ENCODE measurements at places on chromosomes 11 and 22. TPM values are rescaled to one million over a fixed set of nuclear protein-coding genes. Genes with fewer than 3 reads are reported as not detected.

The OR10D3 gene
- not detected for polyA plus RNA-seq

The RAPSN gene
- 2.2 TPM for polyA plus RNA-seq

The TRIM48 gene
- polyA plus RNA-seq, result not detected

The RTN4R gene
- polyA plus RNA-seq, result 1.8 TPM

The YPEL4 gene
- 0.28 TPM for polyA plus RNA-seq

The XKR3 gene
- polyA plus RNA-seq, result not detected

The PHLDB1 gene
- polyA plus RNA-seq, result 104 TPM

The SAA2 gene
- polyA plus RNA-seq, result 1.9 TPM

The LARGE2 gene
- 0.17 TPM for polyA plus RNA-seq

The MFNG gene
- 7.1 TPM for polyA plus RNA-seq

DNA sequence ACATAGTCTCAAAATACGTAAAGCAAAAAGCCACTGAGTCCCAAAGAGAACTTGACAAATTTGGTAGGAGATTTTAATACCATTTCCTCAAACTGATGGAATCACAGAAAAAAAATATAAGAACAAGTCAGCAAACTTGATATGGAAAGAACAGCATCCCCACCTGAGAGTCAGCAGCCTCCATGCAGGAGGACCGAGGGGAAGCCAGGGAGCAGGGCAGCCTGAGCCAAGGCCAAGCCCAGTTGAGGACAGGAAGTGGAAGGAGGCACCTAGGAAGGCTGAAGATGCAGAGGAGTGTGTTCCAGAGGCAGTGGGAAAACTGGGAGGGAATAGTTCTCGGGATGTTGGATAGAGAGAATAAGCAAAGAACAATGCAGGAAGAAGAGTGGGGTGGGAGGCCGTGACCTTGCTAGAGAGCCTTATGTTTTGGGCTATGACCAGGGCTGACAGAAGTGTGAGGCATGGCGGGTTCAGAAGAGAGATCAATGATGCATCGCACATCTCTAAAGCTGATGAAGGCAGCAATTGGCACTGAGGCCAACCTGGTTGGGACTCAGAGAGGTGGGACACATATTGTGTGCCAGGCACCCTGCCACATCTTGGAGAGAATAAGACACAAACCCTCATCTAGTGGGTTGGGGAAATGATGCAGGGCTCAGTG is 15.4 kb downstream of the APOA4 start:
- no peak for DNase-seq

DNA sequence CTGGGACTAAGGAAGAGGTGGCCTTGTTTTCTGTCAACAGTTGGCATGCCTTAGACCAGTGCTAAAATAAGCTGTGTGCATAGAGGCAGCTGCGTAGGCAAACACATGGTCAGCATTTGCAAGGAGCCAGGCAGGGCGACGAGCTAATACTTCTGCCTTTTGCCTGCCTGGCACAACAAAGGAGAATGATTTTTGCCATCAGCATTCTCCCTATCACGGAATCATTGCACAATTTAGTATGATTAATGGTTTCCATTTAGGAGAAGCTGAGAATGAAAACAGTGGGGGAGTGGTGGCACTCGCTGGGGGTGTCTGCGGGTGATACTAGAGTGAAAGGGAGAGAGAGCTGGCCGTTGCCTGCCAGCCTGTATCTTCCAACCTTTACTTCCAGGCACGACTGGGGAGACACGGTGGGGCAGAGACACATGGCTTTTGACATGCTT is 336.0 kb downstream of the CADM1 start:
- DNase-seq, result no peak

DNA sequence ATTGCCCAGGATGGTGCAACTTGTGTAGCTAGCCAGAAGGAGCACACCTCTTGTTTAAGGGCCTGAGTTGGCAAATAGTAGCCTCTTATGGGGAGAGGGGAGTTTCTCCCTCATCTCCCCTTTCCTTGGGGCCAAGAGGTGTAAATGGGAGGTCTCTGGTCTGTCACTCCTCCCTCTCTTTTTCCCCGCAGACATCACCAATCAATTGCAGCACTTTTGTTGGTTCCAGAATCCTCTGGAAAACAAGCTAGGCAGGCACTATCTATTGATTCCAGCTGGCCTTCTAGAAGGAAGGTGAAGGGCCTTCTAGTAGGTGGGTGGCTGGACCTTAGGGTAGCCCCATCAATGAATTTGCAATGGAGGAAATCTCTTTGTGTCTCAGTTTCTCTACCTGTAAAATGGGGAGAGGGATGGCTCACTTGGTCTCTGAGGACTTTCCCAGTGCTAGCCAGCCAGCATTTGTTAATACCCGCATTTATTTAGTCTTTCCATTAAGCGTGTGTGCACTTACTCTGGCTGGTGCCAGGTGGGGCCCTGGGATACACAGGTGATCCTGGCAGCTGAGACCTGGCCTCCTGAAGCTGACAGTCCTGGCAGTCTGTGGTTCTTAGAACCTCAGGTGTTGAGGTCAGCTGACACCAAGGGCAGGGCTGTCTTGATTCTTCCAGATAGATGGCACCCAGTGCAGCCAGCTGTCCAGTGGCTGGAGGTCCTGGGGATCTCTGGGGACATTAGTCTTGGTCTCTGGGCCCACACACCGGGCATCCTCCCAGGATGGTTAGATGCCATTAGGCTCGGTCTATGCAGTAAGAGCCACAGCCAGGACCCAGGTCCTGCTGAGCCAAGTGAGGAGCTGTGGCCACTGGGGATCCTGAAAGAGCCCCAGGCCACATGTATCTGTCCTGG is 51.7 kb downstream of the TSPAN18 start:
- no peak for DNase-seq

DNA sequence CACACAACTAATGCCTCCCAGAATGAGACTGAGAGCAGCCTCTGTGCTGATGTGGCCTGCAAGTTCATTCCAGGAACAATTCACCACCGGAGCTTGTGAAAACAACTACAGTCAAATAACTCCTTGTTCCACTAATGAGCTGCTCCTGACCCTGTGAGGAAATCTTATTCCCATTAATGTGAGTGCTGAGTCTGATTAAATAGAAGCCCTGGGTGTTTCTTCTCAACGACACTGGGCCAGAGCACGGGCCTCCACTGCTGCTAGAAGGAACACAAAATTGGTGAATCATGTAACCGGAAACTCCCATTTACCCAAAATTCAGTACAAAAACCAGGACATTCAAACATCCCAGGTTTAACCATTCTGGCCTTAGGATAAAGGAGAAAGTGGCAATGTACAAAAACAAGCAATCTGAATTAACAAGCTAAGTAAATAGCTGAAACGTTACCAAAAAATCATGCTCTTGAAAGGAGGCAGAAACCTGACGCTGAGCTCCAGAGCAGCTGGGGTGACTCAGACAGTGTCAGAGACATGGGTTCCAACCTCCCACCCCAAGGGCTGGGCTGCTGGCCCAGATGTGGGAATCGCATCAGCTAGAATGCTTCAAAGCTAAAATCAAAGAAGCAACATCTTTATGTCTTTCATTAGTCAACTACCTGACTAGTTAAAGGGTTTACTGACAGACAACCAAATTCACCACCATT is 26.7 kb downstream of the SERGEF start:
- DNase-seq, result peak; percentile 50

- DNase-seq, result no peak
Measured at GRCh38 chr11:65206901-65207300, 25.2 kb downstream of the CAPN1 start.

GRCh38 chr11:81030186-81030585 is 1589.4 kb upstream of the TENM4 start:
- DNase-seq, result no peak

DNA sequence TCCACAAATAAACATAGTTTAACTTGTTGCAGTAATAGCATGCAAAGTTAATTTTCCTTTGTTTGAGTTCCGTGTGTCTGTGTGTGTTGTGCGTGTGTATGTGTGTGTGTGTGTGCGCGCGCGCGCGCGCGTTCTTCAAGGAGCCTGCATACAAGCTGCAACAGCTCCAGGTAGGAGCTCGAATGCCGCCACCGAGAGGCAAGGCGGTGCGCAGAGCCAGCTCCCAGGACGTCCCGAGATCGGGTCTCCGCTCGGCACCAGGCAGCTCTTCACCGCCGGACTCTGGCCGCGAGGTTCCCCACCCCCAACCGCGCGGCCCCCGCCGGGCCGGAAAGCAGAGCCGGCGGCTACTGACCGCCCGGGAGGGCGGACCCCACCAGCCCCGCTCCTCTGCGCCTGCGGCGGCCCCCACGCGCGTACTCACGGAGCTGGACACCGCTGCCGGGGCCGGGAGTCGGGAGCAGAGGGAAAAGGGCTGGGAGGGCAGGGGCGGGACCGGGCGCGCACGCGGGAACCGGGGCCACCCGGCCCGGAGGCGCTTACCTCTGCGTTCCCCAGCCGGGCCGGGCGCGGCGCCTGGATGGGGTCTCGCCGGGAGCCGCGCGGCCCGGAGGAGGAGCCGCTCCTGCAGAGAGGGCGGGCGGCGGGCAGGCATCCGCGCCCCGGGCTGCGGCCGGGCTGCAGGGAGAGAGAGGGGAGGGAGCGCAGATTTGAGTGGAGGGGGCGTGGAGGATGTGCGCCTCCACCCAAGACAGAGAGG is 40.4 kb upstream of the AKIP1 start:
- DNase-seq, result peak; percentile 69

GRCh38 chr11:44993971-44994704 is 43.5 kb upstream of the TP53I11 start:
- no peak for DNase-seq

- no peak for DNase-seq
Measured at GRCh38 chr11:114256967-114257286, 39.3 kb upstream of the NNMT start.

DNA sequence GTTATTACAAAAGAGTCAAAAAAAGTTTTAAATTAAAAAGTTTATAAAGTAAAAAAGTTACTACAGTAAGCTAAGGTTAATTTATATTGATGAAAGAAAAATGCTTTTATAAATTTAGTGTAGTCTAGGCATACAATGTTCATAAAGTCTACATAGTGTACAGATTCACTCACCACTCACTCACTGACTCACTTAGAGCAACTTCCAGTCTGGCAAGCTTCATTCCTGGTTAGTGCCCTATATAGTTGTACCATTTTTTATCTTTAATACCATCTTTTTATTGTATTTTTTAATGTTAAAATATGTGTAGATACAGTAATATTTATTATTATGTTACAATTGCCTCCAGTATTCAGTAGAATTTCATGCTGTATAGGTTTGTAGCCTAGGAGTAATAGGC is 2.6 kb upstream of the MMP10 start:
- DNase-seq, result no peak

- no peak for DNase-seq
Measured at GRCh38 chr11:128624269-128625175, 37.2 kb upstream of the ETS1 start.

DNA sequence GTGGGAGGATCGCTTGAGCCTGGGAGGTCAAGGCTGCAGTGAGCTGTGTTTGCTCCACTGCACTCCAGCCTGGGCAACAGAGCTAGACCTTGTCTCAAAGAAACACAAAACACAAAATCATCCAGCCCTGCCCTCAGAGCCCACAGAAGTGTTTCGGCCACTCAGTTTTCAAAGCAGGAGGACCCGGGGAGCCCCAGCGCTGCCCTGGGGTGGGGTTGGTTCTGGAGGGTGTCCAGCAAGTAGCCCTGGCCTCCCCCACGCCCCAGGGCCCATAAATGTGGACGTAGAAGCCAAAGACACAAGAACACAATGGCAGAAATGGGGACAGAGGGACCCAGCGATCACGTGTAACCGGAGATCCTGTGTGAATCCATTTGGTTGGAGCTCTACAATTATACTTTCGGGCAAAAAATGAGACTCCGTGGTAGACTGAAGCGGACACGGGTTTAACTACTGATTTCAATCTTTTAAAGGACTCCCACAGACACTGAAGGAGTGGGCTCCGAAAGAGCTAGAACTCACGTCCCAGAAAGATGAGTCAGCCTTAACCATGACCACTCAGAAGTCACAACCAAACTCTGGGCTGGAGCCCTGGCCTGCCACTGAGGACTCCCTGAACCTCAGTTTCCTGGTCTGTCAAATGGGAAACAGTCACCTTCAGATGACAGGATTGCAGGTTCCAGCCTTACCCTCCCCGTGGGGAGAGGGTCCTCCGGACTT is 9.0 kb upstream of the CYTH4 start:
- DNase-seq, result no peak

DNA sequence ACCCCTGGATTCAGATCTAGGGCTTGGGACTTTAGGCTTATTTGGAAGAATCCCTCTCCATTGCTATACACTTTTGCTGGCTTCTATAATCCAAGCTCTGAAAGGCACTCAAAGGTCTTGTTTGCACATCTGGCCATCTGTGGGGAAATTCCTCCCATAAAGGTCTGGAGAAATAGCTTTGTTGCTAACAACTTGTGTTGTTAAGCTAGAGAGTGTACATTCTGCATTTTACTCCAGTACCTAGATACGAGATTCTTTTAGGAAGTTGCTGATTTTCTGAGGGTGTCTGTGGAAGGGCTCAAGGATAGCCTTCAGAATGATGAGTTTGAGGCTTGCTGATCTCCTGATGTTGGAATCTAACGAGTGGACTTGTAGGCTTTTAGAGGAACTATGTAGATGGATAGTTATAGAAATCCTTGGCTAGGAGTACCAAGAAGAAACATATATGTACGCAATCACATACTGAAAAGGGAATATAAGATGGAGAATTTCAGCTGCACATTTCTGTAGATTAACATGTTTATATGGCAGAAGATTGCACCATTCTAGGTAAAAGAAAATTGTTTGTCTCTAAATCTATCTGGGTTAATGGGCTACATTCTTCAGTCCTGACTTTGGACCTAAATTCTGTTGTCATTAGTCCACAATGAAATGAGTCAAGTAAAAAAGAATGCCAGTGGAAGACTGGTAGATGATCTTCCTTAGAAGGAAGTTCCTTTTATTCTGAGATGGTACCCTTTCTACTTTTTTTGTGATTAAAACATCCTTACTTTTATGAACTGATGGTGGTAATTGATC is 51.0 kb downstream of the UBASH3B start:
- no peak for DNase-seq

GRCh38 chr11:16911658-16912057 is 102.6 kb downstream of the PLEKHA7 start:
- DNase-seq, result no peak

DNA sequence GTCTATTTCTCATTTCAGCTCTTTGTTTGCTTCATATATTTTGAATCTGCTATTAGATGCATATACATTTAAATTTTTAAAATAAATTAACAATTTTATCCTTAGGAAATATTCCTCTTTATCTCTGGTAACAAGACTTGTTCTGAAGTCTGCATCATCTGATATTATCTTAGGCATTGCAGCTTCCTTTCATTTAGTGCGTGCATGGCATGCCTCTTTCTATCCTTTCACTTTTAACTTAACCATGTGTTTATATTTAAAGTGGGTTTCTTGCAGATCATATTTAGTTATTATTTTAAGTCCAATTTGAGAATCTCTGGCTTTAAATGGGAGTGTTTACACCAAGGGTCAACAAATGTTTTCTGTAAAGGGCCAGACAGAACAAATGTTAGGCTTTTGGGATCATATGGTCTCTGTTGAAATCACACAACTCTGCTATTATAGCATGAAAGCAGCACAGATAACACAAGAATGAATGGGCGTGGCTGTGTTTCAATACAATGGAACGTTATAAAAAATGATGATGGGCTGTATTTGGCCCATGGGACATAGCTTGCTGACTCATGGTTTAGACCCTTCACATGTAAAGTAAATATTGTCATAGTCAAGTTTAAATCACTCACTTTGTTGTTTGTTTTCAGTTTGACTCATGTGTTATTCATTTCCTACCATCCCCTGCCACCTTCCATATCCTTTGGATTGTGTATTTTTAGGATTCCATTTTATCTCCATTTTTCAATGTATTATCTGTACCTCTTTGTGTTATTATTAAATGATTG is 83.9 kb upstream of the SNX19 start:
- no peak for DNase-seq

GRCh38 chr11:92916299-92916698 is 53.2 kb upstream of the MTNR1B start:
- DNase-seq, result no peak
